Activated B cell treated with CpG ODN at 0.5 μM for 24 hours (primary cell): ENCODE measurements at places on chromosomes 1 and 21. TPM values are rescaled to one million over a fixed set of nuclear protein-coding genes. Genes with fewer than 3 reads are reported as not detected.

The KIF21B gene
- total RNA-seq: 28.1 and 31.8 TPM in 2 replicates

The FCER1G gene
- 0.60 and 0.69 TPM in 2 replicates for total RNA-seq

The AGT gene
- total RNA-seq: not detected in 2 replicates

The S100A7 gene
- total RNA-seq: not detected in 2 replicates

The PFKFB2 gene
- total RNA-seq: 7.6 and 10.1 TPM in 2 replicates

The CYYR1 gene
- total RNA-seq: not detected in 2 replicates

GRCh38 chr1:35574125-35574654 is 1.1 kb downstream of the TFAP2E start:
- no peak overlapping the region for H3K4me3 ChIP-seq
- no peak for DNase-seq
- H3K27ac ChIP-seq: no peak overlapping the region

- no peak overlapping the region for H3K27ac ChIP-seq
- H3K27me3 ChIP-seq: no peaks in the 10 kb centered on the region
- no peak overlapping the region for H3K4me3 ChIP-seq
- no peaks in the 10 kb centered on the region for H3K4me1 ChIP-seq
- no peak for DNase-seq
Observed at GRCh38 chr1:29579821-29580425, 343.6 kb downstream of the PTPRU start.

GRCh38 chr1:237223419-237223818 is 181.4 kb downstream of the RYR2 start:
- no peak overlapping the region for H3K27ac ChIP-seq
- no peak overlapping the region for H3K4me3 ChIP-seq
- H3K36me3 ChIP-seq: no peaks in the 10 kb centered on the region

GRCh38 chr1:207397525-207397926 is 56.6 kb upstream of the CR2 start:
- peaks cover 5% of the 10 kb centered on the region for H3K4me1 ChIP-seq
- DNase-seq: no peak
- no peak overlapping the region for H3K4me3 ChIP-seq
- no peaks in the 10 kb centered on the region for H3K36me3 ChIP-seq
- no peak overlapping the region for H3K27ac ChIP-seq

DNA sequence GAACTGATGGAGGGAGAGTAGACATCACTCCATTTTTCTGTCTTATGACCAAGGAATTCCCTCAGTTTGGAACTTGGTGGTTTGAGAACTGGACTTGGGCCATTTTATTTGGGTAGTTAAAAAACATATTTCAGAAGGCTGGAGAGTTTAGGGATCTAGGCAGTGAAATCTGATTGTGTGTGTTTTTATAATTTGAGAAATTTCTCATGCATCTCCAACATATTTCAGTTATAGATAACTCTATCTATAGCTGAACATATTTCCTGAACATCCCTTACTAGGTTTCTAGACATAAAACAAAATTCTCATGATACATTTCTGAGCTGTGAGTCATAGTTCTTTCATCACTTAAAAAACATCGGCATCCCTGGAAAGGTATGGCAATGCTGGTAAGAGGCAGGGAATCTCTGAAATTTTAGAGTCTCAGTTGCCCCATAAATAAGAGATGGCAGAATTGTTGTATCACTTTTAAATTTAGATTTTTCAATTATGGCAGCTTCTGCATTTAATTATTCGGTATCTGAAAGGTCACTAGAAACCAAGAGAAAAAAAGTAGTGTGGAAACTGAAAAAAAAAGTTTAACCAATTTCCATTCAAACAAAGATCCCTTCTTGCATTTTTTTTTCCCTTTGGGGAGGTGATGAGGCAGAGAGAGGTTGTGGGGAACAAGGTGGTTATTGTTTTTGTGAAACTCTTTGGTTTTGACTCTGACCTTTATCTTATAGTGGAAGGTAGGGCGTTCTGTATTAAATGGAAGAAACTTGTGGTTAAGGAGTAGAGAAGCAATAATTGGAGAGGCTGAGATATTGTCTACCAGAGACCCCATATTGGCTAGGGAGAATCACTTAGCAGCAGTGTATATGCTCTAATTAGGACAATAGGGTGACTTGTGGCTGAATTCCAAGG is 102.9 kb downstream of the FASLG start:
- H3K27ac ChIP-seq: no peak overlapping the region
- no peak overlapping the region for H3K4me3 ChIP-seq
- no peaks in the 10 kb centered on the region for H3K27me3 ChIP-seq
- H3K4me1 ChIP-seq: peaks cover 36% of the 10 kb centered on the region
- H3K36me3 ChIP-seq: no peaks in the 10 kb centered on the region

GRCh38 chr21:37153196-37153934 is 80.3 kb downstream of the TTC3 start:
- H3K4me3 ChIP-seq: no peak overlapping the region
- DNase-seq: no peak
- H3K36me3 ChIP-seq: peaks cover 76% of the 10 kb centered on the region
- no peaks in the 10 kb centered on the region for H3K4me1 ChIP-seq
- no peak overlapping the region for H3K27ac ChIP-seq
- H3K27me3 ChIP-seq: no peaks in the 10 kb centered on the region

DNA sequence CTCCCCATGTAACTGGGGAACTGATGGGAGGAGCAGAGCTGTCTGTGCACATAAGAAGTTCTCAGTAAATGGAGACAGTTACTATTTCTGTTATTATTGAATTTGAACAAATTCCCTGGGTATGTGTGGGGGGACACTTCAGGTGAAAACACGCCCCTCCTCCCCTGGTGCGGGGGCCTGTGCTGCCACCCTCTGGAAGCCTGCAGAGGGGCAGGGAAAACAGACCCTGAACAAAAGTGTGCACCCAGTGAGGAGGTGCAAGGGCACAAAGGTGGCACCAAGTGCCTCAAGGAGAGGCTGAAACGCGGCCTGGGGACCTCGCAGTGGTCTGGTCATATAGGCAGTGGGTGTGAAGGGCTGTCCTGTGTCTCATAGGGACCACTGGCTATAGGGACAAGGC is 18.2 kb upstream of the NADK start:
- H3K36me3 ChIP-seq: peaks cover 86% of the 10 kb centered on the region
- no peak for DNase-seq
- H3K27ac ChIP-seq: no peak overlapping the region
- H3K4me1 ChIP-seq: peaks cover 48% of the 10 kb centered on the region

GRCh38 chr1:161153176-161153575 is 602 bp upstream of the UFC1 start:
- DNase-seq: no peak
- peaks cover 22% of the 10 kb centered on the region for H3K36me3 ChIP-seq
- H3K4me3 ChIP-seq: peak overlapping the region; percentile 99
- no peaks in the 10 kb centered on the region for H3K27me3 ChIP-seq

- H3K4me1 ChIP-seq: no peaks in the 10 kb centered on the region
- peaks cover 12% of the 10 kb centered on the region for H3K36me3 ChIP-seq
- no peak for DNase-seq
- H3K27ac ChIP-seq: no peak overlapping the region
- no peaks in the 10 kb centered on the region for H3K27me3 ChIP-seq
- no peak overlapping the region for H3K4me3 ChIP-seq
Observed at GRCh38 chr1:169949139-169949538, 55.4 kb upstream of the SCYL3 start.

DNA sequence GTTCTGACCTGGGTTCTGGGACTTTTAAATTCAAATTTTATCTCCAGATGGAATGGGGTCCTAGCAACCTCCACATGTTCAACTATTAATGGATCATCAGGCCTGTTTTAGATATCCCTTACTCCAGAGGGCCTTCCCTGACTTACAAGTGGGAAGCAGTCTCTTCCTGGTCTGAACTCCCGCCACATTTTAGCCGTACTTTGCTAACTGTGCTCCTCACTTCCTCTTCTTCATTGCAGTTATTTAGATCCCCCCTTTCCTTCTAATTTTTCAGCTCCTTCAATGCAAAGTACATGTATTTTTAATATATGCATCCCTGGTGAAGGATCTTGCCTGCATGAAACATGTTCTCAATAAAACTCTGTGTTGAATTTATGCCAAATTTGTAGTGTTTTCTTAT is 3.7 kb downstream of the CD1A start:
- H3K36me3 ChIP-seq: peaks cover 10% of the 10 kb centered on the region
- peaks cover 23% of the 10 kb centered on the region for H3K4me1 ChIP-seq
- no peak overlapping the region for H3K4me3 ChIP-seq
- no peak overlapping the region for H3K27ac ChIP-seq

- no peak overlapping the region for H3K4me3 ChIP-seq
- H3K36me3 ChIP-seq: no peaks in the 10 kb centered on the region
- DNase-seq: no peak
- H3K27me3 ChIP-seq: peaks cover 15% of the 10 kb centered on the region
- no peak overlapping the region for H3K27ac ChIP-seq
Observed at GRCh38 chr1:203217139-203217655, 12.3 kb downstream of the CHIT1 start.

GRCh38 chr1:1340185-1340584 is 9.0 kb downstream of the DVL1 start:
- H3K36me3 ChIP-seq: peaks cover 15% of the 10 kb centered on the region
- DNase-seq: no peak
- H3K27ac ChIP-seq: no peak overlapping the region
- H3K4me3 ChIP-seq: no peak overlapping the region
- no peaks in the 10 kb centered on the region for H3K27me3 ChIP-seq

DNA sequence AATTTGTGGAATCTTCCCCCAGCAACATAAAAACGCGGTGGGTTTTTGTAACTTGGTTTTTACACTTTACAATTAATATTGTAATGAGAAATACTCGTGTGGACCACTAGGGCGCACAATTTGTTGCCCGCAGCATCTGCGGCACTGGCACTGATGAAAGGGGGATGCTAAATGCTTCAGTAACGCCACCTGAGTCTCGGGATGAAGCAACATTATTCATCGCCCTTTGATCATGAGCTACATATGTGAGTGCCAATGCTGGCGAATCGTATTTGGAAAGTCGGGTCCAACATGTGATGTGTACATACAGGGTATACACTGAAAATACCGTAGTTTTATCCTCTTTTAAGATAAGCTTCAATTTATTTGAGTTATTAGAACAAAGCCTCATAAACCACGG is 34.2 kb upstream of the COX20 start:
- H3K27me3 ChIP-seq: peaks cover 8% of the 10 kb centered on the region
- no peaks in the 10 kb centered on the region for H3K36me3 ChIP-seq
- peak overlapping the region; percentile 59 for H3K27ac ChIP-seq
- H3K4me1 ChIP-seq: peaks cover 5% of the 10 kb centered on the region
- H3K4me3 ChIP-seq: peak overlapping the region; percentile 55

DNA sequence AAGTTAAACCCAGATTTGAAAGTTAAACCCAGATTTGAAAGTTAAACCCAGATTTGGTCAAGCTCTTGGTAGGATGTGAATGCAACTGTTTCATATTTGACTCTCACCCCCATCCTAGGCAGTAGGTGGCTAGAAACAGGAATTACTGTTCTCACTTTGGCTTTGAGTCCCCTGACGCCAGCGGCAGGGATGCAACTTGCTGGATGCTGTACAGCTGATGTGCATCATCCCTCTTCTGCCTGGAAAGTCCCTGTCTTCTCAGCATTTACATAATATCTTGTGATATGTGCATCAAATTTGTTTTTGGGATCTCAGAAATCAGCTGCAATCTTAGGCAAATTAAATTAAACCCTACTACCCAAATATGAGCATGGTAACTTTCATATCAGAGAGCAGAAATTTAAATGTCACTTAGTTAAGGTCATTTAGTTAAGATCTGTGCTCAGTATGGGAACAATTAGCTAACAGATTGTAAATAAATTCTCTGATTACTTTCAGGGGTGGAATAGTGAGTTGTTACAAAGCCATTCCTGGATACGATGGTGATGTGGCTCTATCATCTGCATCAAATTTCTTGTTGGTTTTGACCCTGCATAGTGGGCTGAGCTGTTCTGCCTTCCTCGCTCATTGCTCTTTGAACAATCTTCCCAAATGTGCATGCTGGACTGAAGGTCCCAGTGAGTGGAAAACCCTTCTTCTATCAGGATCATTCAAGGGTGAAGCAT is 6.8 kb upstream of the HAO2 start:
- no peaks in the 10 kb centered on the region for H3K4me1 ChIP-seq
- no peaks in the 10 kb centered on the region for H3K36me3 ChIP-seq
- H3K27me3 ChIP-seq: peaks cover 7% of the 10 kb centered on the region
- no peak for DNase-seq
